Globus pallidus (tissue), 1 donor: ENCODE measurements at places on chromosomes 7 and 10.

- DNase-seq, result no peak
Measured at GRCh38 chr10:101878869-101879268, 35.3 kb upstream of the KCNIP2 start.

GRCh38 chr10:46288601-46289206, 1.9 kb downstream of the ANTXRL start:
- DNase-seq, result no peak

- DNase-seq, result no peak
Measured at GRCh38 chr10:43231523-43232078, 35.3 kb downstream of the RASGEF1A start.

- no peak for DNase-seq
Measured at GRCh38 chr10:31599626-31600504, 280.8 kb downstream of the ZEB1 start.

DNA sequence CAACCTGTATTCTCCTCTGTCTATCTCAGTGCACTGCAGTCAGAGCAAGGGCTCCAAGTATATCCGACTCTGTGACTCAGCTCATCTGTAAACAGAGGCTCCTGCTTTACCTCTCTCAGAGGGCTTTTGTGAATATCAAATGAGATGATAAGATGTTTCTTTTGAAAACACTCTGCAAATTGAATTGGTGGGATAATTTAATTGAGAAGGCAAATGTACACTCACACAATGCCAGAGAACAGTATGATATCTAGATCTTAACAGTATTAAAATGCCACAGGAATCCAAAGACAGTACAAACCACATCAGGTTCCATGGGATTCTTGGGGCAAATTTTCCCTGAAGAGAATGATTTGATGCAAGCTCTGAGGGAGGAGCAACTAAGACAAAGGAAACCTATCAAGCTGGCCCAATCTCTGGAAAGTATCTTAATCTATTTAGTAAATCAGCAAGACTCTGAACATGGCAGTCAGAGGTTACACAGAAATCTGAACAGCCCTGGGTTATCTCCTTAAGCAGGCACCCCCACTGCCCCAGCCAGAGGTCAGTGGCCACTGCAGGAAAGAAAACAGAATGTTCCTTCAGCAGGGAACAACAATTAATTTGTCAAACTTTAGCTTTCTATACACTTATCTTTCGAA, 45.9 kb downstream of the DOCK4 start:
- DNase-seq, result no peak

DNA sequence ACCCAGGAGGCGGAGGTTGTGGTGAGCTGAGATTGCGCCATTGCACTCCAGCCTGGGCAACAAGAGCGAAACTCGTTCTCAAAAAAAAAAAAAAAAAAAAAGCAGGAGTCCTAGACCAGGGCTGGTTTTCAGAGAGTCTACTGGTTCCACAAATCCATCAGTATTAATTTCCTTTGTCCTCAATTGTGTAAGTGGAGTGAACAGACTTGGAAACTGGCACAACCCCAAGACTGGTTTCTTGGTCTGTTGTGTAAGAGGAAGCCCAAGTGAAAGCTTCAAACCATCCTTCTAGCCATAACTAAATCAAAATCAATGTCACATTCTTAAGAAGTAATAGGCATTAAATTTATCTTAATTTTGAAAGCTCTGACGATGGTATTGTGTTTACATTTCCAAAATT, 213.6 kb downstream of the DGKI start:
- DNase-seq, result no peak

DNA sequence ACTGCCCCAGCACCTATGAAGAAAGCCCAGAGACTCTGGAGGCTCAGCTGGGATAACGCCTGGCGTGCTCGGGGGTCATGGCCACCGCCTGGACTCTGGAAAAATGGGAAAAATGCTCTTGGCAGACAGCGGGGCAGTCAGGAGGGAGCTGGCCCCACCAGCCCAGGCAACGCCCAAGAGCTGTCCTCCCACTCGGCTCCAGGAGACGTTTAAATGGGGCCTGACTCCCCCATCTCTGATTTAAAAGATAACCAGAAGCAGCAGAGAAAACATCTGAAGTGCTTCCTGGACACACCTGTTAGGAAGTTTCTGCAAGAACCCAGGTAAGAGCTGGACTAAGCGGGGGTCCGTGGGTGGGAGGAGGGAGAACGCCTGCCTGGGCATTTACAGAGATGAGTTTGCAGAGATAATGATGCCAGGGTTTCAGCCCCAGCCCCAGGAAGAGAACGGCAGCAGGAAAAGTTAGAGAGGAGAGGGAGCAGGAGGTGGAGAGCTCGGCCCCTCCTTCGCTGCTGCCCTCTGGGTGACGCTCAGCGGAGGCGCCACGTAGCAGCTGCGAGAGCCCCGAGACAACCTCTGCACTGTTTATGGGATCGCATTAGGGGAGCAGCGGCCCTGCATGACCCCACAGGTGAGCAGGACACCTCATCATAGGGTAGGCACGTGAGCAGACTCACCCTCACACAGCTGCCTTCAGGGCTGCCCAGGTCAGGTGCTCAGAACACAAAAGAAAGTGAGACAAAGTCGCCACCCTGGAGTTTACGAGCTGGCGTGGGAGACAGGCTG, 83.5 kb upstream of the INSIG1 start:
- DNase-seq, result no peak

DNA sequence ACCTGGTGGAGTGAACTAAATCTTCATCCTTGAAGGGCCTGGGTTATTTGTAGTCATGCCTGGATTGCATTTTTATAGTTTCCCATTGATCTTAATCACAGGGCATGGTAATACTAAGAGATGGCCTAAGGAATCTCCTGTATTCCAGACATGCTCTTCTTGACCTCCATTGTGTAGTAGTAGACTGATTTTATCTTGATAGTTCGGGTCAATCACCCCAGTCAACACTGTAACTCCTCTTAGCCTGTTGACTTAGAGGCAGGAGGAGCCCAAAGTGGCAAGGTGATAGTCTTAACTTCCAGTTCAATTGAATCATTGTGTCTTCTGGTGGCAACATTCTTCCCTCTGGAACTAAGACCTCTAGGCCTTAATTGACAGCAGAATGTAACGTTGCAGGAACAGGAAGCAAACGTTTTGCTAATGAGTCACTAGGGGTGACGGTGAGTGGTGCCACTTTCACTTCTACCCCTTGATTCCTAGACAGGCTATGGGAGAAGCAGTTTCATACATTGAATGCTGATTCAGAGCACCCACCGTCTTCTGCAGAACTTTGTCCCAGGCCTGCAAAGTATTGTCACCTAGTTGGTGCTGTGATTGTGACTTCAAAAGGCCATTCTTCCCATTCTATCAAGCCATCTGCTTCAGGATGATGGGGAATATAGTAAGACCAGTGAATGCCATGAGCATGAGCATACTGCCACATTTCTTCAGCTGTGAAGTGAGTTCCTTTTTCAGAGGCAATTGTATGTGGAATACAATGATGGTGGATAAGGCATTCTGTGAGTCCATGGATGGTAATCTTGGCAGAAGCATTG, 24.0 kb upstream of the PAPSS2 start:
- DNase-seq, result no peak

- DNase-seq, result no peak
Measured at GRCh38 chr10:82477776-82478175, 602.8 kb downstream of the NRG3 start.

DNA sequence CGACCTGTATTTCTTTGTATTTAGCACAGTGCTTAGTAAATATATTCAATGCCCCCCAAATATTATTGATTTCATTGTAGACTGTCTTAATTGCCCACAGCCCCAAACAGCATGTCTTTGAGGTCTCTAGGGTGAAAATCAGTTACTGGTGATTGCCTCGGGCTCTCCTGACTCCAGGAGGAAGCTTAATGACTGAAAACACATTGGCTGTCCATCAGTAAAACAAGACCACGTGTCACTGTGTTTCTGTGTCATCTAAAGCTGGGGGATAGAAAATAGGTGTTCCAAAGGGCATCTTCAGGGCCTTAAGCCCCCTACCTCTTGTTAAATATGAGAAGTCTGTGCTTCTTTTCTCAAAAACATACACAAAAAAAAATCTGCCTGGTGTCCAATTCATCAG, 67.9 kb downstream of the CACNA2D1 start:
- DNase-seq, result no peak

GRCh38 chr10:28734938-28735759, 57.8 kb downstream of the BAMBI start:
- DNase-seq, result no peak
